GF-D8 (cell line): ENCODE measurements at places on chromosomes 3 and 15.

- DNase-seq, result no peak
These were observed 65.2 kb downstream of the SLCO2A1 start for GRCh38 chr3:133964547-133964946.

GRCh38 chr3:54304877-54305276, 182.5 kb downstream of the CACNA2D3 start:
- no peak for DNase-seq

GRCh38 chr15:99956820-99957641, 223.8 kb upstream of the LYSMD4 start:
- no peak for DNase-seq

GRCh38 chr15:57554812-57555179, 36.9 kb upstream of the MYZAP start:
- no peak for DNase-seq

- DNase-seq, result no peak
These were observed 233.9 kb upstream of the UBE2E2 start for GRCh38 chr3:22969276-22969675.

DNA sequence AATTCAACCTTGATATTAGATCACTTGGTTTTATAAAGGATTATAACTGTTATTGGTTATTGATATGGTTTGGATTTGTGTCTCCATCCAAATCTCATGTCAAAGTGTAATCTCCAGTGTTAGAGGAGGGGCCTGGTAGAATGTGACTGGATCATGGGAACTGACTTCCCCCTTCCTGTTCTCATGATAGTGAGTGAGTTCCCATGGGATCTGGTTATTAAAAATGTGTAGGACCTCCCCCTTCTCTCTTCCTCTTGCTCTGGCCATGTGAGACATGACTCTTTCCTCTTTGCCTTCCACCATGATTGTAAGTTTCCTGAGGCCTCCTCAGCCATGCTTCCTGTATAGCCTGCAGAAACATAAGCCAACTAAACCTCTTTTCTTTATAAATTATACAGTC, 136.0 kb upstream of the UBE2E2 start:
- no peak for DNase-seq

DNA sequence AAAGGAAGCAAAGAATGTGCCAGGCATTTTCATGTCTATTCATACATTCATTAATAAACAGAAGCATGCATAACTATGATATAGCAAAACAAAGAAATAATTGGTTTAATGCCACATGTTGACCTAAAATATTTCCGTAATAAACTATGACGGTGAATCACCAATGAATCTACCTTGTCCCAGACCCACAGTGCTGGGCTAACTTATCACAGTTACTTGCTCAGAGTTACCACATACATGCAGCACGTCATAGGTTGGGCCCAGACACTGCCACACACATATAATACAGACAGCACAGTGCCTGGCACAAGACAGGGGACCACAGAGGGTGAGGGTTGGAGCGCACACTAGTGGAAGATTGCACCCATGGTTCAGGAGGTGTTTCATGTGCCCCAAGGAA, 86.9 kb downstream of the ATP1B3 start:
- no peak for DNase-seq

GRCh38 chr3:64229903-64230302, 4.6 kb upstream of the PRICKLE2 start:
- no peak for DNase-seq

DNA sequence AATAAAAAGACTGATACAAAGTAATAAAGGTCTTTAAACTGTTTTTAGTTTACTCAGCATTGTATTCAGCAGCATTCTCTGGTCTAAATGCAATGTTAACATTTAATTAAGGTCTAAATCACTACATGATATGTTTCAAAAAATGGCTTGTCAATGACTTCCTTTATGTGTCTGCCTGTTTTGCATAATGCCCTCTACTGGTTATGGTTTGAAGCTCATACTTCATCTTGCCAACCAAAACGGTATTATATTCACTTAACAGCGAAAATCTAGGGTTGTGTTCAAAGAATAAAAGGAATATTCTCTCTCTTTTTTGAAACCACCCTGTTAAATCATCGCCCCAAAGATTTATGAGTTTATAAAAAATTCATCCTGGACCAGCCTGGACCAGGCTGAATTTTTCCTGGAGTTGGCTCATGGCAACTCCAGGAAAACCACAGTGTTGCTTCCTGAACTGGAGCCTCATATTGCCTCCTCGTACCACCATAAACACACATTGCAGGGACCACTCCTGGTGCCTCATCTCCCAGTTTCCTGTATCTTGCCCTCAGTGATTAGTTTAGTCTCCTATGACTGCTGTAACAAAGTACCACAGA, 6.7 kb upstream of the NCEH1 start:
- no peak for DNase-seq

- DNase-seq, result no peak
These were observed 86.1 kb downstream of the TJP1 start for GRCh38 chr15:29736012-29736743.

DNA sequence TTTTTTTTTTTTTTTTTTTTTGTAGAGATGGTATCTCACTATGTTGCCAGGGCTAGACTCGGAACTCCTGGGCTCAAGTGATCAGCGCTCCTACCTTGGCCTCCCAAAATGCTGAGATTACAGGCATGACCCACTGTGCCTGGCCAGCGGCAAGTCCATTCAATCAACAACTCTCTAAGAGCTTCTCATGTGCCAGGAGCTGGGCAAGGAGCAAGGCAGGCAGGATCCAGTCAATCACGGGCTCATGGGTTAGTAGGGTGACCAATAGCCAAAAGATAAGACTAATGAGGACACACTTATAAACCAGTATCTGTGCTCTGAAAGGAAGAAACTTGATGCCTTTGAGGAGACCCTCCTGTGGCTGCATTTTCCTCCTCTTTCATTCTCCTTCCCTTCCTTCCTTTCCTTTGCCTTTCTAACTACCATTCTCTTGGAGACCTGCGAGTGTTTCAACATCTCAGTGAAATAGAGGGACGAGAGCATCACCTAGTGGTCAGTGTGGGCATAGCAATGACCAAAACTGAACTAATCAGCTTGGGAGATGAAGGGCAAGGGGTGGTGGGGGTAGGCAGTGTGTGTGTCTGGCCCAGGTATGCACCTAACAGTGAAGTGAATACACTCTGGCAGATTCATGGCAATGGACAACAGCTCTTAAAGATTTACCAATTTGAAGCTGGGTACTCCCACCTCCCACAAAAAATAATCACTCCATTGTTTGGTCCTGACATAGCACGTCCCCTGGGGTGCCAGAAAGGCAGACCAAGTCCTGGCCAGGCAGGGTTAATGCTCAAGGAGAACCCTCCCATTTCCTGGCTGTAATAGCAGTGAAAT, 6.3 kb downstream of the RPP25 start:
- peak; percentile 30 for DNase-seq

DNA sequence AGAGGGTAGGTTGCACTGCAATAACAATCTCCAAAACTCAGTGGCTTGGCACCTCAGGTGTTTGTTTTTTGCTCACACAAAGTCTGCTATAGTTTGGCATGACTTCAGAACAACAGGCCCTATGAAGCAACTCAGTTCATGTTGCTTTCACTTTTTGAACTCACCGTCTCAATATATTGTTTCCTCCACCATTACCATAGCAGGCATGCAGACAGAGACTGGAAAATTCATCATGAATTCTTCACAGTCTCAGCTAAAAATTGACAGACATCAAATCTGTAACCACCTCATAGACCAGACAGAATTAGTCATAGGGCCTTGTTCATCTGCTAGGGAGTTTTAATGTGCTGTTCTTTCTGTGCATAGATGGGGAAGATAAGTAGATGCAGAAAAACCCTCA, 161.4 kb upstream of the POU1F1 start:
- DNase-seq, result no peak

GRCh38 chr3:175410251-175410650, 551.1 kb downstream of the NAALADL2 start:
- no peak for DNase-seq

- no peak for DNase-seq
These were observed 567.8 kb downstream of the IGSF11 start for GRCh38 chr3:118466795-118467330.

DNA sequence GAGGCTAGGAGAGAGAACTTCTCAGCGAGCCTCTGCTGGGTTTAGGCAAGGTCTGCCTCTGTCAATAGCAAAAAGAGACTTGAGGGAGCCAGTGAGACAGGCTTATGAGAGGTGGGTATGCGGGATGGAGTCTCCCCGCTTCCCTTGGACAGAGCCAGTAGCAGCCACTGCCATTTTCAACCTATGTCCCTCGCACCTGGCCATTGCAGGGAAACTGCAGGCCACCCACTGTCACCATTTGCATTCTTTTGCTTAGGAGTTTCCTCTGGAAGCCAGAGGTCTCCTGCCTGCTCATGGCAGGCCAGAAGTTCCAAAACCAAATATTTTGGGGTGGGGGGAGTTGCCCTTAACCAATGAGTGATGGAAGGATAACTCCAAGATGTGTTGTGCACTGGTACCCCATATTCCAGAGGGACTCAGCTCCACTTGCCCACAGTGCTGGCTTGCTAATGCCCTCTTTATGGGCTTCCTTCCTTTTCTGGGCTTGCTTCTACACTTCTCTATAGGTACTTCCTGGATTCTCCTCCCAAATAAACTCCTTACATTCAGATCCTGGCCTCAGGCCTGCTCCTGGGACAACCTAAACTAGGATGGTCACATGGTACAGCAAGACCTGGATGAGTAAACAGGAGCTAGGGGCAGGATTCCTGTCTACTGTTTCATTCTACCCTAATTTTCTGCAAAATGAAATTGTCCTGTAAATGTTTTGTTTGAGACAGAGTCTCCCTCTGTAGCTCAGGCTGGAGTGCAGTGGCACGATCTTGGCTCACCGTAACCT, 108.9 kb upstream of the PROK2 start:
- DNase-seq, result no peak

- DNase-seq, result no peak
These were observed 400.5 kb downstream of the PTPRG start for GRCh38 chr3:61961900-61962299.
